GM12878 (cell line): ENCODE measurements at places on chromosomes 5 and 9. TPM values are rescaled to one million over a fixed set of nuclear protein-coding genes. Genes with fewer than 3 reads are reported as not detected.

GRCh38 chr5:173302546-173303155, 25.6 kb downstream of the STC2 start:
- no peak for DNase-seq

- no peak for DNase-seq
Measured at GRCh38 chr5:144457160-144457559, 286.5 kb downstream of the KCTD16 start.

DNA sequence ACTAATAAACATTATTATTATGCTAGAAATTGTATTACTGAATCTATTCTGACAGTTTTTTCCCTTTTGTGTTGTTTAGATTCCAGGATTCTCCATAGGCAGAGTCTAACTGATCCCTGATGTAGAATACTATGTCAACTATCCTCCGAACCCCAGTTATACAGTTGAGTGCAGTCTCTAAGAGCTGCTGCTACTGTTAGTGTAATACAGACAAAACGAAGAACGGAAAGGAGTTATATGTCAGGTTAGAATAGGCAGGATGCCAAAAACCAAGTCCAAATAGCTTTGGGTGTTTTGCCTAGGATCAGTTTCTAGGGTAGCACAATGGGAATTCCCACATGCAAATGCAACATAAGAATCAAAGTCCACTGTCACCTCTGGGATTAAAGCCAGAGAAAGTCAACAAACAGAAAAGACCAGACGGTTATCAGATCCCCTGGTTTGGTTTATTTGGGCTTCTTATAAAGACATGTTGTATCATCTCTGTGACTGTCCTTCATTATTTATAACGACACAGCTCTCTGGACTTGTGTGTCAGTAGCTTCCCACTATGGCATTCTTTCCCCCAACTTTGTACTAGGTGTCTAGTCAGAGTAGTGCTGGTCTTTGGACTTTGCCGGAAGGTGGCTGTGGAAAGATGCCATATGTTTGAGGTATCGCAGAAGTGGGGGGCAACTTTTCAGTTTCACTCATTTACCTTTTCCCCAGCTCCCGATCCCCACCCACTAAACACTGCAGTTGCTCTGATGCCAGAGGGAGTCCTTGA, 14.9 kb upstream of the TMEM38B start:
- DNase-seq: no peak

- no peak for DNase-seq
Measured at GRCh38 chr5:98443881-98444280, 329.6 kb upstream of the RGMB start.

DNA sequence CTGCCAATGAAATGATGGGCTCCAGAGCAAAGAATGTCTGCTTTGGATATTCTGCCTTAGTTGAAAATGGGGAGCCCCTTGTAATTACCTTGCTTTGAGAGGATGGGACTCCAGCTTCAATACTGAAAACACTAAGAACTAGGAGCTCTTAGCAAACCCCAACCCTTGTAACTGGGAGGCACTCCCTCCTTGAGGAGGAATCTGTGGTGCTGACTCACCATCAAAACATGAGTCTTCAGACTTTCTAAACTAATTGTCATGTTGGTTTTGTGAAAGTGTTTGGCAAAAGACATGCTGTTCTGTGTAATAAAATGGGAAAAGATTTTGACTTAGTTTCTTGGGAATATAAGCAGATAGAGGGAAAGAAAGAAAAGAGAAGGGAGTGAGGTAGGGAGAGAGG, 91.9 kb upstream of the PTPRD start:
- no peak for DNase-seq

DNA sequence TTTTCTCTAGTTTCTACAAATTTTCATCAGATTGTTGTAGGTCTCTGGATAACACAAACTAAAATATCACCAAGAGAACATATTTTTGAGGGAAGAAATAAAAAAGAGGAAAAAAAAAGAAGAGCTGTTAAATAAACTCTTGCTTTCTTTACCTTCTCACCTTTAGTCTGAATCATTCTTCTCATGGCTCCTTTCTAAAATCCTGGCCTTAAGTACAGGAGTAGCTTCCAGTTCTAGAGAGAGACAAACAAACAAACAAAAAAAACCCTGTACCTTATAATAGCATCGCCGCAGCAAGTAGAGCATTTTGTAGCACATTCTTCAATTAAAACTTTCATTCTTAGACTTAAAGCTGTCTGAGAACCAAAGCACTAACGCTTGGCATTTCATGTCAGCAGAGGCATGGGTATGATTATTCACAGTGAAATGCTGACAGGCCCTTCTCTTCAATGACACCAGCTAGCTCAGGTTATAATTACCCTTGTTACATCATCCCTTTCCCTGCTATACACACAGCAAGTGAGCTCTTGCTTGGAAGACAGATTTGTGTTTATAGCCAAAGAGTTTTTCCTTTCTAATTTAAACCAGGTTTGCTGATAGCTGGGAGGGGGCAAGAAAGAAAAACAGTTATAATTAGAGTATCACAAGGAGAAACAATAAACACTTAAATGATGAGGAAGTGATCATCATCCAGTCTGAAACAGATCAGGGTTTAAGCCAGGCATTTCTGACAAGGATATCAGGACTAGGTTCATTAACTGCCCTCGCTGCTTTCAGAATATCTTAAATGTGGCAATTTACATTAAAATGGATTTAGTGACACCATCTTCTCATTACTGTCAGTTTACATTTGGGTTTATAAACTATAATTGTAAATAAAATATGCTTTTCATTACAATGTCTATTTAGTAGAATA, 510.9 kb upstream of the ZNF608 start:
- no peak for DNase-seq

GRCh38 chr9:105171589-105171988, 72.9 kb upstream of the SLC44A1 start:
- DNase-seq: no peak

DNA sequence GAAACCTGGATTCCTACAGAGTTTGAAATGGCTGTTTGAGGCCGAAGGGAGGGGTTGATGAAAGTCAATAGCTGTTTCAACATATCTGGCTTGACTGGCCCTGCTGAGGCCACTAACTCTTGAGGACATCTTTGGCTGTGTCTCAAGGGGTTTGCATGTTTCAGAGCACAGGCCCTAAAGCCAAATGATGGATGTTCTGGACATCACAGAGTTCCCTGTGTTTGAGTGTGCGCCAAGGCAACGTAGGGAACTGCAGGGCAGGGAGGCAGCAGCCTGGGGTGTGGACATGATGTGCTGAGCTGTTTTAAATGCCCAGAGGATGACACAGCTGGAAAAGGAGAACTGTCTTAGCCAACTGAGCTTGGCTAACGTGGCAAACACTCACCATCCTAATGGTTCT, 89.6 kb downstream of the RAPGEF1 start:
- DNase-seq: no peak

GRCh38 chr5:146283344-146283761, 55.3 kb upstream of the POU4F3 start:
- no peak for DNase-seq

GRCh38 chr5:138953387-138954256, 78.5 kb upstream of the LRRTM2 start:
- DNase-seq: no peak

GRCh38 chr5:150144246-150144801, 11.3 kb downstream of the PDGFRB start:
- DNase-seq: no peak

GRCh38 chr5:177306674-177307543, 3.3 kb downstream of the PRELID1 start:
- DNase-seq: no peak

DNA sequence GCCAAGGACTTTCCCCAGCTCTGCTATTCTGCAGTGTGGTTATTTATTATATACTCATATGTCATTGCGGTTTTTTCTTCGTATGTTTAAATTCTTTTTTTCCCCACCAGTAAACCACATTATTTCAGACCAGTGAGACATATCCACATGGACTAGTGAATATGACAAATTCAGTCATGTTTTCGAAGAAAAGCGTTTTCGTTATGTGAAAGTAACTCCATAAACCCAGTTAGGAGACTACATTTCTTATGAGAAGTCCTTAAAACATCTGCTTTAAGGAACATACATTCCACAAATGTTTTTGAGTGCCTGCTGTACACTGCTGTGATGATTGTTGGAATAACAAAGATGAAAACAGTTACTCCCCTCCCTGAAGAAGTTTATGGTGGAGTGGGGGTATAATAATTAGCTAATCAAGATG, 591.8 kb upstream of the CLINT1 start:
- no peak for DNase-seq

GRCh38 chr5:143356855-143357583, 46.5 kb downstream of the NR3C1 start:
- no peak for DNase-seq

- no peak for DNase-seq
Measured at GRCh38 chr9:118222375-118222774, 518.2 kb downstream of the TLR4 start.

DNA sequence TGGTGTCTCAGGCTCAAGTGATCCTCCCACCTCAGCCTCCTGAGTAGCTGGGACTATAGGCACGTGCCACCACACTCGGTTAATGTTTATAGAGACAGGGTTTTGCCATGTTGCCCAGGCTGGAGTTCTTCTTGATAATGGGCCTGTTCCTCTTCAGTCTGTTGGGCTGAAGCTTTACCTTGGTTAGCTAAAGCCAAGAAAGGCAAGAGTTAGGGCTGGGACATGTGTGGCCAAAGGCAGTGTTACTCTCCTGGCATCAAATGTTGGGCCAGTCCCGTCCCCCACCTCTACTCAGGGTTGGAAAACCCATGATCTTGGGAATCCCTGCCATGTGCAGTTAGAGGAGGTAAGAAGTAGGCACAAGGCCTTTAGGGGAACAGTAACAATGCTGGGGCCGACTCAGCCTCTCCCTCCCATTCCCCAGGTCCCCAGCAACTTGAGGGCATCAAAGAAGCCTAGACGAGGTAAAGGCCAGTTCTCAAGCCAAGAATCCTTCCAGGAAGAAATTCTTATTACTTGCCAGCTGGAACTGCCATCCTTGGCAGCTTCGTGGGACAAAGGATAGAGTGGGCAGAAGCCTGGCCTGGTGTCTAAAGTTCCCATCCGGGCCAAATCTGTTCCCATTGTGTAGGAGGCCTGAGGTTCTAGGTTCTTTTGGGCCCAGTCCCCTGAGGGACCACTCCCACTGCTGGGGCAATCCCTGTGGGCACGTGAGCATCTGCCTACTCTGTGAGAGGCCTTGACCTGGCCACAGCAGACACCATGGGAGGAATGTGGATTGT, 4.5 kb downstream of the EGR1 start:
- DNase-seq: no peak

DNA sequence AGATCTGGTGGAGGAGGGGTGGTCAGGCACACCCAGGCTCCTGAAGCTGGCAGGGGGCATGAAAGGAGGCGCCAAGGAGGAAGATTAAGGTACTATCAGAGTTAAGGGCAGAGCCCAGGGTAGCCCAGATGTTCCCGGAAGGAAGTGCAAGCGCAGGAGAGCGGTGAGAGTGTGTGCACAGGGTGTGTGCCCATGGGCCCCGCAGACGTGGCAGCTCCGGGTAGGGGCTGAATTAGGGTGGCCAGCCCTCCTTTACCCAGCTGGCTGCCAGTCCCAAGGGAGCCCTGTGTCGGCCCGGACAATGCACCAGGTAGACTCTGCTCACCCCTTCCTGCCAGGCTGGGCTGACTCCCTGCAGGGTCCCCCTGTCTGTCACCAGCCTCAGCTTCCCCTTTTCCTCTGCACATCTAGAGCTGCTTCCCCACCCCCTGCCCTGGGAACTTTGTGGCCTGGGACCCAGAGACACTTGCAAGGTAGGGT, at the start of gene SMIM33:
SMIM33 (plus strand) TSS at position 184 of the 480 bp plus-strand sequence; CDS start at position 302, 118 bp downstream.
- no peak for DNase-seq

DNA sequence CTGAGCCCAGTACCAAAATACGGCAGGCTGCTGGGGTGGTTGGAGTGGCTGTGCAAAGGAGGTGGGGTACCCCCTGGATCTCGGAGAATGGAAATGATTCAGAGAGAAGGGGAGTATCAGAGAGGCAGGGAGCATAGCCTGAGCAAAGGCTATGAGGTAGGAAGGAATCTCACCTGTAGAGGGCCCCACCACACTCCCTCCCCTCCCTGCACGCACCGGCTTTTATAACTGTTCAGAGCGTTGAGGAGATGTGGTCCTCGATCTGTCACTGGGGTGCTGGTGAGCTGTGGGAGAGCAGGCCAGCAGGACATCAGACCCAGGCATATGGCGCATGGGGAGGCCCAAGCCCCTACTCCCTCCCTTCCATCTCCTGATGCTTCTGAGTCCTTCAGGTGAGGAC, 13.2 kb downstream of the PHF19 start:
- no peak for DNase-seq

- no peak for DNase-seq
Measured at GRCh38 chr5:135156337-135156714, 122.3 kb upstream of the PITX1 start.

GRCh38 chr9:27614551-27614950, 41.3 kb upstream of the C9orf72 start:
- DNase-seq: no peak

GRCh38 chr9:117706421-117707116, 2.4 kb downstream of the TLR4 start:
- no peak for DNase-seq

- DNase-seq: no peak
Measured at GRCh38 chr5:162487528-162488525, 420.3 kb downstream of the GABRG2 start.

- DNase-seq: no peak
Measured at GRCh38 chr9:32596096-32596865, 23.3 kb upstream of the NDUFB6 start.

DNA sequence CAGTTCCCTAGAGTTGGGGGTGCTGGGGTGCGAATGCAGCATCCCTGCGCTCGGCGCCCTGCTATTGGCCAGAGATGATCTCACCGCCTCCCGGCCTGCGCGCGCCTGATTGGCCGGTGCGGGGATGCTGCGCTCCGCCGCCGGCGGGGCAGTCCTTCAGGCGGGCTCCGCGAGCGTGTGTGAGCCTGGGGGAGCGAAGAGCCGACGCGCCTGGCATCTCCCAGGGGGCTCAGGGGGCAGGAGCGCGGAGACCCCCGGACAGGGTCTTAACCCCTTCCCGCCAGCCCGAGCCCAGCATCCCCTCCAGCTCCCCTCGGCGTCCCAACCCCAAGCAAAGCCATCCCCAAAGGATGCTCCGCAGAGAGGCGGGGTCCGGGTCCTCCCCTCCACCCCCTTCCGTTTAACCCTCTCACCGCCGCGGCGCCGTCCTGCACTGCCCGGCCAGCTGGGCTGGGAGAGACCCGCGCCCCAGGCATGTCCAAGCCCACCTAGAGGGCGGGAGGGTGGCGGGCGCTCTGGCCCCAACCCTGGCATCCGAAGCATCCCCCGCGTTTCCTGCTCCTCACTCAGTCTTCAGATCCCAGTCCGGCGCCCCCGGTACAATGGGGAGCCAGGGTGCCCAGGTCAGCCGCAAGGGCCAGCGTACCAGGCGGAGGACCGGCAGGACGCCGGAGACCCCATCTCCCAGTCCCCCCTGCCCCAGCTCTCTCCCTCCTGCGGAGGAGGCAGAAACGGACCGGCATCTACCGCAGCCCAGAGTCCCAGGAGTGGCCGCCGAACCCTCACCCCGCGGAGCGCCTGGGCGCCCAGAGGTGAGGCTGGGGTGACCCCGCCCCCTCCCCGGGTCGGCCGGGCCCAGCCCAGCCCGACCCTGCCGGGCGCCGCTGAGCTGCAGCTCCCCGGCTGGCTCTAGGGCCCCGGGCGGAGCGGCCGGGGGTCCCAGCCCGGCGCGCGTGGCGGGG, 19.3 kb upstream of the TOR2A start:
- DNase-seq: no peak

Gene DOK3
- 58.9 and 68.5 TPM in 2 replicates for polyA plus RNA-seq

Gene GABRP
- not detected in 2 replicates for polyA plus RNA-seq

Gene MSMP
- polyA plus RNA-seq: 0.90 and 1.5 TPM in 2 replicates

Gene HINT1
- 687 and 748 TPM in 2 replicates for polyA plus RNA-seq

Gene PCSK1
- 0.15 and 0.24 TPM in 2 replicates for polyA plus RNA-seq

Gene CRB2
- polyA plus RNA-seq: 0.08 and 0.15 TPM in 2 replicates

Gene LCN12
- 0.19 and 0.44 TPM in 2 replicates for polyA plus RNA-seq

Gene CPLANE1
- polyA plus RNA-seq: 2.7 and 3.3 TPM in 2 replicates

Gene ASPN
- 0.47 TPM in 1 of 2 replicates, not detected in the other for polyA plus RNA-seq

Gene TRIO
- 6.6 and 10.0 TPM in 2 replicates for polyA plus RNA-seq

Gene PCDHGA5
- 0.04 TPM in 1 of 2 replicates, not detected in the other for polyA plus RNA-seq

Gene GPR107
- 6.3 and 10.9 TPM in 2 replicates for polyA plus RNA-seq
